Kidney glomerular epithelial cell (primary cell): ENCODE measurements at places on chromosomes 4 and X.
A peak's percentile ranks its signal among the peaks of the same experiment; 100 is the strongest.

- DNase-seq, result no peak
These were observed 8.3 kb downstream of the BMP3 start for GRCh38 chr4:81038636-81039350.

DNA sequence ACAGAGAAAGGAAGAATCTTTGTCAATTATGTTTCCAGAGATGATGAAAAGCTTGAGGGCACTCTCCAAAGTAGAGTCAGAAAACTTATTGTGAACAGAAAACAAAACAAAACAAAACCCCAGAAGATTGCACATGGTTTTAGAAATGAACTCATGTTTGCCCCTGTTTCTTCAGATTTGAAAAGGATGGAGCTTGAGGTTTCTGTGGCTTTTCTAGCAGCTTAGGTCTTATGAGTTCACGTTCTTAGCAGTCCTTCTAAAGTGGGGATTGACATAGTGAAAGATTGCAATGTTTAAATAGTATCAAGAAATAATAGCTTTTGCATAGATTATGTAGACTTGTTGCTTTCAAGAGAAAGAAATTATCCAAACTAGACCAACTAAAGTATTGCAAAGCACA, 421.8 kb downstream of the GBA3 start:
- no peak for DNase-seq

DNA sequence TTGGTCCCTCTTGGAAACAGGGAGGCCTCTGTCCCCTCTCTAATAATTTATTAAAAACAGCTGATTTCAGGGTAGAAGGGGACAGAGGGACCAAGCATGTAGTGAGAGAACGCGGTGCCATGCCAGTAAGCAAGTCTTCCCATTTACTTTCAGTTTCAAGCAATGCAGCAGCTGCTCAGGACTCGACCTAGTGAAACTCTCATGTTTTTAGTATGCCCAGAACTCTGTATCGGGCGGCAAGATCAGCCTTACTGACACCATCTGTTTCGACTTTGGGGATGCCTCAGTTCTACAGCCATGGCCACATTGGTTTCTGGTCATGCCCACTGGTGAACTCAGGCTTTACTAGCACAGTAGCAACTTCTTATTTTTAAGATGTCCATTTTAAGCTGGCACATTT, 40.6 kb downstream of the ZNF81 start:
- DNase-seq, result no peak

DNA sequence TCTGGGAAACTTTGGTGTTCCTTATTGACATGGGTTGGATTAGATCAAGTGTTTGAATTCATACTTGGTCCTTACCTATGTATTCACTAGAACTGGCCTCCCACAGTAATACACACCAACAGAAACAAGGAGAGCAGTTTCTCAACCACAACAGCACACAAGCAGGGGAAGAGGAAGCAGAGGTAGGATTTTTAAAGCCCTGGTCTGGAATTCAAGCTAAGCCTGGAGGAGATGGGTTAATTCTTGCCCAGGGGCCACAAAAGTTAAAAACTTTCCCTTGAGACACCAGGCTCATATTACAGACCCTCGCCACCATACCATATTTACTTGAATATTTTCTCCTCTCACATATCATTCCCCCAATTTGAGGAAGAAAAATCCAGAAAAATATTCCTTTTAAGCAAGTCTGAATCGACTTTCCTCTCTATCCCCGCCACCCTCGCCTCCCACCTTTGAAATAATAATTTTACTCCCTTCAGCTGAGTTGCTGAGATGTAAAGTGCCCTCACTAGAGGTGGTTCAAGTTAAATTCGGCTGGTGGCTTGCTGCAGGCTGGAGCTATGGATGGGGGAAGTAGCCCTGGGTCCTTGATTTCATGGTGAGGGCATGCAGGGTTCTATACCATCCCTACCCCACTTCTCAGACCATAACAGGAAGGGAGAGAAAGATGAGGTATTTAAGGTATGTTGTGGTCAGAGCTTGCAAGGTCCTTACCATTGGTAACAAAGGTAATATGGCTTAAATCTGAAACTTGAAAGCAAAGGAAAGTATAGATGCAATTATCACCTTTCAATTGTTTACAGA, 440.2 kb downstream of the INPP4B start:
- DNase-seq, result peak; percentile 56

DNA sequence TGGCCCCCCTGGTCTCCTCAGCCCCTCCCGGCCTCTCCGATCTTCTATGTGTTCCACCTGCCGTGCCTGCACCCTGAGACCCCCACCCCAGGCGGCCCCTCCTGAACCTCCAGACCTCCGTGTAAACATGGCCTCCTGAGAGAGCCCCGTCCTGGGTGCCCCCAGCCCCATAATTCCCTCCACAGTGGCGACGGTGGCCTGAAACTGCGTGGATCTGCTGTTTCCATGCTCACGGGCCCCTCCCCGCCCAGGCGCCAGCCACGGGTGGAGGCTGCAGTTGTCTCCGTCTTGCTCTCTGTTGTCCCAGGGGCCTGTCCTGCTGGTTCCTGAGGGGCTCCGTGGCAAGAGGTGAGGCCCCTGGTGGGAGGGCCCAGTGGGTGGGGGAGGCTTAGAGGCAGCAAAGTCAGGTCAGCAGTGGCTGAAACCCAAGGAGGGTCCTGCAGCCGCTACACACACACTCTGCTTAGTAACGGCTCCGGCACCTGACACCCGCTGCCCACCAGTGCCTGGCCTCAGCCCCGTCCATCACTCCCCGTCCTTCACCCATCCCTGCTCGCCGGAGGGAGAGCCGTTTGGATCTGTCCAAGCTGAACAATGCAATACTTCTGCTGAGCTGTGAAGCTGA, 75.8 kb downstream of the FAM53A start:
- DNase-seq, result no peak

DNA sequence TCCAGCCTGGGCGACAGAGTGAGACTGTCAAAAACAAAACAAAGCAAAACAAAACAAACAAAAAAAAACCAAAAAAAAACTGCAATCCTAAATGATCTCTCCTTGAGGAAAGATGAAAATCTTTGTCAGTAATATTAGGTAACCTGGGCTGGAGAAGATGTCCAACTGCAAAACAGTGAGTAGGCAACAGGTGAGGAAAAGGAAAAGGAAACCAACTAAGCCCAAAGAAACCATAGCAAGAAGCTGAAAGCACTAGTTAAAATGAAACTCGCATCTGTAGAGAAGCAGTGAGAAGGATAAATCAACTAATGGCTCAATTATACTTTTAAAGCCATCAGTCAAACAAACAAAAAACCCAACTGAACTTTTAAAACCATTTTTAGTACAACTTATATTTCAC, 54.2 kb downstream of the ENOX2 start:
- no peak for DNase-seq

- DNase-seq, result peak; percentile 29
These were observed 88.2 kb upstream of the USP9X start for GRCh38 chrX:40996886-40997530.

DNA sequence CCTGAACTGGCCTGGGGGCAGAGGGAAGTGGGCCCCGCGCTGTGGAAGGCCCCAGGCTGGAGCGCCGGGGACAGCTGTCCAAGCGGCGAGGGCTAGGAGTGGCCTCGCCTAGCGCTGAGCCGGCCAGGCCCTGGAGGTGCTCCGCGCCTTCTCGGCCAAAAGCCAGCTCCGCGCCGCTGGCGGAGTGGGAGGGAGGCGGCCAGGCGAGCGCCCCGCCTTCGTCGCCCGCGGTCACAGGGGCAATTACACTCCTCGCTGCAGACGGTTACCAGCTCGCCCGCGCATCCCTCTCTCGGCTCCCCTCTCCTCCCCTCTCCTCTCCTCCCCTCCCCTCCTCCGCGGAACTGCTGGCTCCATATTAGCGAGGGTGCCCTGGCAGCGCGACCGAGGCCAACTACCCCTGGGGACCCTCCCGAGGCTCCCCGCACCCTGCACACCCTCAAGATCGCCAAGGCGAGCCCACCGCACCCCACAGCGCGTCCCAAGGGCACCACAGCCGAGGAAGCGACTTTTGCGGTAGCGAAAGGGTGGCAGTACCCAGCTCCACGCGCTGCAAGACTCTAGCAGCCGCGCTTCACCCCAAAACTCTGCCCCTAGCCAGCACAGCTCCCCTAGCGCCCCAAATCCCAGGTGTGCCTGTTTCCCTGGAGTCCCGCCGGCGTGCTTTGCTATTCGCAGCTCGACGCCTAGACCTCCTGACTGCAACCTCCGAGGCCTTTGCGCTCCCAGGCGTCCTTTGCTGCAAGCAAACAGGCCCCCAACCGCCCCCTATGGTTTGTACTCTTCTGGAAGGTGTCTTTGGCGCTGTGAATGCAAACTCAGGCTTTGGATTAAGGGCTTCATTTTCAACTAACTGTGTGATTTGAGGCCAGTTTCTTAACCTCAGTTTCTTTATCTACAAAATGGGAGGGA, 91.4 kb downstream of the BCOR start:
- no peak for DNase-seq

DNA sequence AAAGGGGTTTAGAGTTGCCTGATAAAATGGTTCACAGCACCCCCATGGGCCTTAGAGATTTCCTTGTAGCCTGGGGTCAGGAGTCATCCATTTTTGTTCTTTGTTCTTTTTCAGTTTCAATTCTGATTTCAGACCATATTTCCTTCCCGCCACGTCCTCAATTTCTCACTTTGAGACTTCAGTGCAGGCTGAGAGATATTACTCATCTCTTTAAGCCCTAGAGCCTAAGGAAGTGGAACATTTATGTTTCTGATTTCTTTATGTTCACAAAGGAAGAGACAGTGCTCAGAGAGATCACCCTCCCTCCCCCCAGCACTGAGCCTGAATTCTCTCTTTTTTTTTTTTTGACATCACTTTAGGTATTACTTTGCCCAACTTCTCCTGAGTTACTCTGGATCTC, 56.3 kb downstream of the MSN start:
- no peak for DNase-seq

DNA sequence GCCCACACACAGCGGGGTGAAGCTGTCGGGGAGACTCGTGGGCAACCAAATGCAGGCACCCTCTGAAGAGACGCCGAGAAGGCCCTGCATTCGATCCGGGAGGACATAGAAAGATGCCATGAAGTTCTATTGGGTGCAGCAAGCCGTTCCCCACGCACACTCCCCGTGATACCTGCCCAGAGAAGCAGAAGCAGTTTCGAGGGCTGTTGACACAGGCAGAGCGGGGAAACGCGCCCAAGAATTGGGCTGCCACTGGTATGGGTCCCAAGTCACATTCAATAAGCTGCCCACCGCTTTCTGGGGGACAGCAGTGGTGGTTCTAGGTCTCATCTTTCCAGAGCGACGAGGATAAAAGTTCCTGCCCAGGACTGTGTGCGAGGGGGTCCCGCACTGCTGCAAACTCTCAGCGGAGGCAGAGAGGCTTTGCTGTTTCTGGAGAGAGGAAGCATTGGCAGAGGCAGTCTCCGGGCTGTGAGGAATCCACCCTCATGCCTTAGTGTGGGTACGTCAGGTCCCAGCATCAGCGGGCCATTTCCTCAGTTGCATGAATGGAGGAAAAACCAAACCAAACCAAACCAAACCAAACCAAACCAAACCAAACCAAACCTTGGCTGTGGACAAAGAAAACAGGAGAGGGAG, 10.1 kb downstream of the PITX2 start:
- no peak for DNase-seq

GRCh38 chr4:158710814-158711213, 12.4 kb downstream of the PPID start:
- no peak for DNase-seq

DNA sequence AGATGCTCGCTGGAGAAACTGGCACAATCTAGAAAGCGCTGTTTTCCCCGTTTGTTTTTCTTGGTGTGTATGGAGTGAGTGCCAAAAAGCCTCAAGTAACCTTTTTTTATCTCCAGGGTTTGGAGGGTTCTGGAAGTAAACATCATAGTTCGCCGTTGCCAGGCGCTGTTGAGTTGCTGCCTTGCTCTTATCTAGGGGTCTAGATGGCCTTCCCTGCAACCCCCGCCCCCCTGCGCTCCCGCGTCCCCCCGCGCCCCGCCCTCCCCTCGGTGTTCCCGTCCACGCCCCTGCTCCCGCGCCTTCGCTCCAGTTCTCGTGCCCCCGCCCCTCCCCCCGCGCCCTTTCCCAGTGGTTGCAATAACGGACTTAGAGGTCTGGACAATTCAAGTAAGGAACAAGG, 555 bp upstream of the GCNA start:
- no peak for DNase-seq

- no peak for DNase-seq
These were observed 287.3 kb upstream of the CLNK start for GRCh38 chr4:10971800-10972401.

GRCh38 chr4:78939667-78940008, 400 bp upstream of the PAQR3 start:
- no peak for DNase-seq

DNA sequence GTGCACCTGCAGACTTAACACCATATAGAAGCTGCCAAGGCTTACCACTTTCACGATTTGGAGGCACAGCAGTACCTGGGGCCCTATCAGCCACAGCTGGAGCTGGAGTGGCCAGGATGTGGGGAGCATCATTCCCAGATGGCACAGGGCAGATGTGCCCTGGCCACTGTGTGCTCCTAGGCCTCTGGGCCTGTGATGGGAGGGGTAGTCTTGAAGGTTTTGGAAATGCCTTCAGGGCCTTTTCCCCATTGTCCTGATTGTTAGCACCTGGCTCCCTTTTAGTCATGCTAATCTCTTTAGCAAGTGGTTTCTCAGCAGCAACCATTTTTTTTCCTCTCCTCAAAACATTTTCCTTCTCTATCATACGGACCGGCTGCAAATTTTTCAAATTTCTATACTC, 490.2 kb downstream of the RAB28 start:
- DNase-seq, result no peak

DNA sequence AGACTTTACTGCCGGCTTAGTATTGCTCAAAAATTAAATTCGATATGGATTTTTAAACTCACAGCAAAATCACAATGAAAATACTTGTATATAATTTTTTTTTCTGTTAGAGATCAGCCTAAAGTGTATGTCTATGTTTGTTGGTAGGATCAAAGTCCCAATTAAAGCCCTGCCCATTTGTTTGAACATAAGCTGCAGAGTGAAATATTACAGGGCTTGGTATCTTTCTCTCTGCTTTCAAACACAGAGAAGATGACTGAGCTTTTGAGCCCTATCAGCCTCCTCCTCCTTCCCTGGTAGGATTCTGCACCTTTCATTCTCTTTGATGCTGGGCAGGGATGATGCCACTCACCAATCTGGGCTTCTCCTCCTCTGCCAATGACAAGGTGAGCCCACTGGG, 345.4 kb downstream of the PPP1R2C start:
- DNase-seq, result no peak

GRCh38 chr4:5141802-5142201, 90.5 kb downstream of the STK32B start:
- no peak for DNase-seq

DNA sequence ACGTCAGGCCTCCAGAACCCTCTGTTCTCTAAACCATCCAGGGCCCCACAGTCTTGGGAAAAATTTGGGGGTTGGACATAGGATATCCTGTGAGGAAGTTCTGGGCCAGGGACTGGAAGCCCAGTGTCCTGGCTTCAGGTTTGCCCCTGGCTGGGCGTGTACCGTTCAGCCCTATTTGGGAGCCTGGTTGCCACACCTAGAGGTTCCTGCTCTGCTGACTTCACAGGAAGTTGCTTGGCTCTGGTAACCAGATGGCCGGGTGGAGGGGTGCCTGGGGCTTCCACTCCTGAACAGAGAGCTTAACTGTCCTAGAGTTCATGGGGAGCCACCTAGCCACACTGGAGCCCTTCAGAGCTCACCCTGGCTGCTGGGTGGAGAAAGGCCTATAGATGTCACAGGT, 1.1 kb downstream of the TAFAZZIN start:
- DNase-seq, result no peak
